ENCODE measurements at places on chromosomes 11 and 22.

DNA sequence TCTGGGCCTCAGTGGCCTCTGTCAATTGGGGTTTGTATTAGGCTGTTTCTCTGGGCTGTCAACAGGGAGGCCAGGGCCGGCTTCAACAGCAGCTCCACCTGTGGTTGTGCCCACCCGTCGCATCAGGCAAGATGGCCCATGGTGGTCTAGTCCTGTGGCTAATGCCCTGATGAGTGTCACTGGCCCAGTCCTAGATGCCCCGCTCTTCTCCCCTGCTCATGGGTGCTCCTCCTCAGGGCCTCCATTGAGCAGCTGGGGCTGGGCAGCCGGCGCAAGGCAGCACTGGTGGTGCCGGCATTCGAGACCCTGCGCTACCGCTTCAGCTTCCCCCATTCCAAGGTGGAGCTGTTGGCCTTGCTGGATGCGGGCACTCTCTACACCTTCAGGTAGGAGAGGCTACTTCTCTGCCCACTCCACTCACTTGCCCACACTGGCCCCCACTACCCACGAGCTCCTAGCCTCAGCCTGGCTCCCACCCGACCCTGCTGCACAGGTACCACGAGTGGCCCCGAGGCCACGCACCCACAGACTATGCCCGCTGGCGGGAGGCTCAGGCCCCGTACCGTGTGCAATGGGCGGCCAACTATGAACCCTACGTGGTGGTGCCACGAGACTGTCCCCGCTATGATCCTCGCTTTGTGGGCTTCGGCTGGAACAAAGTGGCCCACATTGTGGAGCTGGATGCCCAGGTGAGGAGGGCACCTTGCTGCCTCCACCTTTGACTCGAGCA lies 5.4 kb downstream of the LARGE2 start:
- DNase-seq, result no peak

DNA sequence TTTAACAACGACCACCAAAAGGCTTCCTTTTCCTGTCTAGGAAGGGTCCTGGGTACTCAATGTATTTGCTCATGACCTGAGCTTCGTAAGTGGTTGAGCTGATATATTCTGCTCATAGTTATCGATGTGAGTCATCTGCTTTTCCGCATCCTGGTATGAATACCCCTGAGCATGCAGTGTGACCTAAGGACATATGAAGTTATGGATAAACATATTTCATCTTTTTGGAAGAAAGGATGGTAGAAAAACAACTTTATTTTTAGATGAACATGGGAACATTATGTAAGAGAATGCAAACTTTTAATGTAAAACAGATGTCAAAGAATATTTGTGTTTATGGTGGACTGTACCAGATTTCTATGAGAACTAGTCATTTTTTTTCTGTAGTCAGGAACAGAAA lies 28.4 kb downstream of the TRPC6 start:
- DNase-seq, result peak; percentile 45

DNA sequence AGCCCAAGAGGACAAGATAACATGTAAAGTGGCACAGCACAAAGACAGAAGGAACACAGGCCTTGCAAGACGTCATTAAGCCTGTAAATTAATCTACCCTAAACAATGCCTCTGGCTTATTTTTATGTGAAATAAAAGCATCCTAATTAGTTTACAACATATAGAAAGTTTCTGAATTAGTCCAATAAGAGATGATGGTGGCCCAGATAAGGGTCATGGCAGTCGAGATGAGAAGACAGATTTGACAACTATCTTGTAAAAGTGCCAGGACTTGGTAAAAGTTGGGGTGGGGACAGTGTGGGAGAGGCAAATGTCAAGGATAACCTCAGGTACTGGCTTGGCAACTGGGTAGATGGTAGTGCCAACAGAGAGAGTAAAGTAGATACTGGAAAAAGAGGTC lies 13.6 kb downstream of the XRRA1 start:
- DNase-seq, result no peak

GRCh38 chr22:27982106-27982505 lies 63.0 kb upstream of the PITPNB start:
- DNase-seq, result no peak

DNA sequence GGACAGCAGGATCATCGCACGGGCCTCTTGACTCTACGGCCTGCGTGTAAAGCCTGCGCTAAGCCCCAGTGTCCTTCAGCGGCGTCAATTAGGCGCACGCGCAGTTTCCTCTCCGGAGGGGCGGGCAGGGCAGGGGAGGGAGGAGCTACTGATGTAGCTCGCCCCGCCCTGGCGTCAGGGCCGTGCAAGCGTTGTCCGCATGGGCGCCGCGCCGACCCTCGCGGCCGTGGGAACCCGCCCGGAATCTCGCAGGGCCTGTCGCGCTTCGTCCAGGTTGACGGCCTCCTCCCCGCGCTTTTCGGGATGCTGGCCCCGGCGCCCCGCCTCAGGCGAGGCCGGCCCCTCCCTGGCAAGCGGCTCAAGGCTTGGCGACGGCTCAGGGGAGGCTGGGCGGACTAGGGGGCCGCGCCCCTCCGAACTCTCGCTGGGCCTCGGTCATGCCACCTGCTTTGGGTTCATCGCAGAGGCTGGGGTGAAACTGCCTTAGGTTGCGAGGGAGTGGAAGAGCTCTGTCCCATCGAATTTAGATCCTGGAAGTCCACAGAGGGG lies 61.1 kb downstream of the ST3GAL4 start:
- DNase-seq, result peak; percentile 80

DNA sequence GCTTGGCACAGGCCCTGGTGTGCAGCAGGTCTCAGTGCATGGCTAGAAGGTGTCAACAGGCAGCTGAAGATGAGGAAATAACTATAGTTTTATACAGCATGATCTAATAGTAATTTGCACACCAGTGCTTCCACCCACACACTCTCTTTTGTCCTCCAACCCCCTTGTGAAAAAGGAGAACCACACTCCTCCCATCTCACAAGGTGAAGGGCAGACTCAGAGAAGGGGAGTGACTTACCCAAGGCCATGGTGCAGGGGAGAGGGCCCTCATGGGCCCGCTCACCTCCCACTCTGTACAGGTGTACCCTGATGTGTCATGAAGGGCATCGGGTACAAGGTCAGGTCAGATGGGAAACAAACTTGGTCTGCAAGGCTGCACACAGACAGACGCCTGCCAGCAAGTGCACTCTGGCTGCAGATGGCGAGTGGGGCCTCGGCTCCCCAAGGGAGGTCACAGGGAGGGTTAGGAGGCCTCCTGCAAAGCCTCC lies 53.4 kb downstream of the DGCR2 start:
- no peak for DNase-seq

DNA sequence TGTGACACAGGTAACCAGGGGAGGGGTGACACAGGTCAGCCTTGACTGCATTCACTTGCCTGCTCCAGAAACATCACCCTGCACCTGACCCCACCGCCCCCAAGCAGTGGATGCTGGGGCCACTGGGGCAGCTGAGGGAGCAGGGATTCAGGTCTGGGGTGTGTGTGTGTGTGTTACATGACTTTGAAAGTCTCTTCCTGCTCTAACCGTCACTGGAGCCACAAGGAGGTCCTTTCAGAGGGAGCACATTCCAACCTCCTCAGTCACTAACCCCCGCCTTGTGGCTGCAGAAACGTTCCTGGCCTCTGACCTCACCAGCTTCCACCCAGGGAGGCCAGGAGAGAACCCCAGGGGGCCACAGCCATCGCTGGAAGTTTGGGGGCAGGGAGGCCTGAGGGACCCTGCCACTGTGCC lies 2.9 kb upstream of the FOSL1 start:
- peak; percentile 90 for DNase-seq

DNA sequence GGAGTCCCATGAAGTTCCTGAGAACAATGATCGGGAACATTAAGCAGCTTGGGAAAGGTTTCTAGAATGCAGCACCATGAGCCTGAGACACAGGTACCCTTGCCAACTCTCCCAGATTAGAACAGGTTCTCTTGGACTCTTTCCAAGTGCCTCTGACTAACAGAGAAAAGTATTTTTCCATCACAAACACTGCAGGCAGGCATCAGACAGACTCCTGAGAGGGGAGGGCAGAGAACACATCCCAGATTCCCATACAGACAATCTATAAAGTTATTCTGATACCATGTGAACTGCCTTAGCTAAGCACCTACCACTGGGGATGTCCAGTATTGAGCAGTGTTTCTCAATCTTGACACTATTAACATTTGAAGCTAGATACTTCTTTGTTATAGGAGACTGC lies 27.3 kb downstream of the SERGEF start:
- DNase-seq, result no peak

DNA sequence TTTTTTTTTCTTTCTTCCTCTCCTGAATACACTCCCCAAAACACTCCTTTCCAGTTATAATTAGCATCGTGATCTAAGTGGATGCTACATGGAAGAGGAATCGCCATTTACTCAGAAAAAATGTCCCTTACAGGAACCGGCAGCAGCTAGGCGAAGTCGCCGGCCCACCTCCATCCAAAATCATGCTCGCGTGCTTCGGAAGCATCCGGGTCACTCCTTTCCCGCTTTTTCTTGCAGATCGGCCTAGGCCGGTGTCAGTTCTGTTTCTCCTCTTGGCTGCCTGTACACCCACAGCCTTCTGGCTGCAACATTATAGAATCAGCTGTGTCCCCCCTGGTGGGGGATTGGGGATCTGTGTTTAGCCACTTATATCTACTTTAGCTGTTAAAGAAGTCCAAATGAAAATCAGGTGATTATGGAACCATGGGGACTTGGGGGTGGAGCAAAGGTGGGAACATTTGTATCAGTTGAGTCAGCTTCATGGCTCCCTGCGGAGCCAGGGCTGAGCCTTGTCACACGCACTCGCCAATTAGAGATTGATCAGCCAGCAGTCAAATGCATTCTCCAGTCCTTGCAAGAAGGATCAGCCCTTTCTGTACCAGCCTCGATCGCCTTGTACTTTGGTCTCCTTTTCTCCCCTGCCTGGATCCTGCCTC lies 36.3 kb downstream of the ASRGL1 start:
- no peak for DNase-seq

- no peak for DNase-seq
Observed at GRCh38 chr22:18064636-18065035, 13.2 kb upstream of the PEX26 start.

GRCh38 chr11:119481667-119482400 lies 58.9 kb upstream of the THY1 start:
- no peak for DNase-seq

DNA sequence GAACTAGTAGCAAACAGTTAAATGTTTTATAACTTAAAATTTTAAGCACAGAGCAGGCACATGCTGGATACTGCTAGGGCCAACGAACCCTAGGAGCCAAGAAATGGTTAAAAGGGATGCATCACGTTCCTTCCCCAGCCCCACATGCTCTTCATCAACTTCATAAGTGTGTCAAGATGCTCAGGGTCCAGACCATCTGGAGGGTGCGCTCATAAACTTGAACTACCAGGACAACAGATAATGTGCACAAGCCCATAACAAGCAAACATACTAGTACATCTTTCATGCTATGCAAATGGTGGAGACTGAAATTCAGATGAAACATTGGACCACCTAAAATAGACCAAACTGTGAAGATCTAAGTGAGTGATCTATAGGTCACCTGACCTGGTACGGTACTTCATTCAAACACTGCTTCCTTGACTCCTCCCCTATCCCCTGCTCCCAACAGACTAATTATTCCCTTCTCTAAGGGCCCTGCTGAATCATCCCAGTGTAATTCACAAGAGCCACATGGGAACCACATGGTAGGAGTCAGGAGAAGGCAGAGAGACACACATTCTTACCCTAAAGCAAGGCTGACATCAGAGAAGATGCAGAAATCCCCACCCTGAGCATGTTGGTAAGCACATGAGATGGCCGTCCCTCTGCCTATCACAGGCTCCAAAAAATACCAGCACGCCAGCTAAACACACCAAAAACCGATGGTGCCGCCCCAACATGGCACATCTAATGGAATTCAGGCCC lies 83.9 kb downstream of the ETS1 start:
- DNase-seq, result peak; percentile 87

DNA sequence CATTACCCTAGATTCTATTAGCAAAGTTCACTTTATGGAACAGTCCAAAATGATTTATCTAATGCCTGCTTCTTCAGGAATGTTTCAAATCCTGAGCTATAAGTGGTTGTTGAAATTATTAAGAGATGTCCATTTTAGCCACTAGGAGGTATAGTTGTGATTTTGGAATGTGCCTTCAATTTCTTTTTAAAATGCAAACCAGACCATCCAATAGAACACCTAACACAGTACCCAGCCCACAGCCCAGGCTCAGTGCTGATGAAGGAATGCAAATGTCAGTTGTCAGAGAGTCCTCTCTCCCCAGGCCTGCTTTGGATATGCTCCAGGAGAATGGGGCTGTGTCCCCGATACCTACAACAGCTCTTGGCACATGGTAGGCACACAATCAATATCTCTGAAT lies 85.8 kb upstream of the E2F8 start:
- DNase-seq, result peak; percentile 4

GRCh38 chr11:105357764-105358163 lies 218.2 kb upstream of the CARD18 start:
- DNase-seq, result no peak

GRCh38 chr11:72228229-72228843 lies 3.8 kb downstream of the INPPL1 start:
- no peak for DNase-seq

DNA sequence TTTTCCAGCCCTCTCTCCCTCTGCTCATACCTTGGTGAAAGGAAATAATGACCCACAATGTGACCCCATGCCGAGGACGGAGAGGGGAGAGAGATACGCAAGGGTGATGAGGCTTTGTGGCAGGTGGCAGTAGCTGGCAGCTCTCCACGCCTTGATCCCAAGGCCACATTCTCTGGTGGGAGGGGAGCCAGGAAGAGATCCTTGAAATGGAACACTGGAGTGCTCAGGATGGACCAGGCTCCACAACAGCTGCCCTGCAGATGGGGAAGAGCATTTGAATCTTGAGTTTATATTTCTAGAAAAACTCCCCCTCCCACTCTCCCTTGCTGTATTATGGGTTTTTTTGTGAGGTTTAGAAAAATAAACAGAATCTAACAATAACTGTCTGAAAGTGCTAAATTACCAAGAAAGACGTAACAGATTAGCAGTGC lies 61.6 kb upstream of the CDON start:
- no peak for DNase-seq

GRCh38 chr22:37186228-37186996 lies 1.6 kb downstream of the C1QTNF6 start:
- peak; percentile 84 for DNase-seq

DNA sequence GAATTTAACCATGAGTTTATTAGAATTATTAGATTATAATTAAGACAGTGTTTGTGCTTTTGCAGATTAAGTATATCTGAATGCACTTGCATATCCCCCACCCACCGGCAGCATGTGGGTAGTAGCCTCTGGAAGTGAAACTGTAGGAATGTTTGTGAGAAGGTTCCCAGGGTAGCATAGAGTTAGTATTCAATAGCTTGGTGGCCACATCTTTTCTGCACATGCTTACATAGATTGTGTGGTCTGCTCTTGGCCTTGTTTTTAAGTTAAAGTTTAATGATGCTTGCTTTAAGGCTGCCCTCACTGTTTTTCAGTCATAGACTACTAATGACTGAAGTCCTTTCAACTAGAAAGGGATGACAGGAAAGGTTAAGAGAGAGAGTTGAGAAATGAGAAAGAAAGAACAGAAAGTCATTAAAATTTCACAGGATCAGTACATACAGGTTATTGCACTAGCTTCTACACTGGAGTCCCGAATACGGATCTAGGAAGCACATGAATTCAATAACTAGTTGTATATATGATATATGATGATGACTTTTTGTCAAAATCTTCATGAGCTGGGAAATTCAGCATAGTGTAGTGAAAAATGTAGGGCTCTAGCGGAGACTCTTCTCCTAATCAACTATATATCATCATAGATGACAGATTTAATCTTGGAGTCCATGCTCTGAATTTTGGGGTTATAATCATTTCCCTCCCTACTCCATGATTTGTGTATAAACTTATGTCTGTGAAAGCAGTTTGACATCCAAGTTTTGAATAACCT lies 137.1 kb downstream of the ARHGAP42 start:
- no peak for DNase-seq
